ENCODE measurements at places on chromosomes 6 and 20.

DNA sequence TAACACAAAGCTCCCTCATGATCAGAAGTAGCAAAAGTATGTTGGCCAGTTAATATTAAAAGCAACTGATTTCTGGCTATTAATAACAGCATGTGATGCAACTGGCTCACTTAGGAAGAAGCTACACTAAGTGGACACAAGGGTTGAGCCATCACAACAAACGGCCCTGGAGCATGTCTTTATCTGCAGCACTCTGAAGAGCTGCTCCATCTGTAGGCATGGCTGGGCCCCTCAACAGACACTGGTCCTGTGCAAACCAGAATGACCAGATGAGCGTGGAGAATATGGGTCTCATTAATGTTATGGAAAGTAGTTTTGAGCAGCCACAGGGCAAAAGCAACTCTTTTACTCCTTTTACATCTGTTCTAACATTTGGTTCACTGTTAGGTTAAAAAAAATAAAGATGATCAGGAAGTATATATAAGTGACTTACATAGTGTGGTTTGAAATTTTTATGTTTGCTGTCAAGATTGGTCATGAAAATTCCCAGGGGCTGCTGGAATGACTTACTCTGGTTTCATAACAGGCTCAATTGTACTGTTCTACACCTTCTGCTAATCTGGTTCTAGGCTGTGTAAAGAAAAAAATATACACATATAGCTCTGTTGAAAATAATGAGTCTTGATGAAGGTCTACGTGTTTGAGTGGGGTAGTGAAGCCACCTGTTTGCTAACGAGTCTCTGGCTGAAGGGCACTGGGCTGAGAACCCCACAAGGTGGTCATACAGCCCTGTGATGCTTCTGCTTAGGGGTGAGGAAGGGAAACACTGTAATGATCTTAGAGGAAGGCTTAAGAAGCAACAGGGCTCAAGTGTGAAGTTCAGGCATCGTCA lies 58.1 kb downstream of the INSM1 start:
- no peak for DNase-seq

GRCh38 chr6:133055441-133055966 lies 185.7 kb upstream of the EYA4 start:
- DNase-seq = no peak

GRCh38 chr6:152378169-152378568 lies 259.0 kb downstream of the SYNE1 start:
- no peak for DNase-seq

GRCh38 chr6:37375376-37375775 lies 21.6 kb downstream of the RNF8 start:
- no peak for DNase-seq

DNA sequence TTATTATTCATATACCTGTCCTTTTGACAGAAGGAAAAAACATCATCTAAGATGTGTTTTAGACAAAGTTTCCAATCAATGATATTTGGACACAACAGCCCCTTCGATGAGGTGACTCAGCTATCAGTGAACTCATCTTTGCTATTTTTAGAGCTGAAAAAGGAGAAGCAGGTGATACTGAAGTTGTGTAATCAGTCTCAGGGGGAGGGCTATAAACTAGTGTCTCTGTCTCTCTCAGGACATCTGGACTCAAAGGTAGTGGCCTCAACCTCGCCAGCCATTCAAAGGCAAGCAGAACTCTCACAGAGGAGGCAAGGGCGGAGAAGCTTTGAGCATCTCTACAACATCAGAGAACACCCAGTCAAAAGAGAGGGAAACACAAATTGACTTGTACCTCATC lies 135.4 kb downstream of the BFSP1 start:
- no peak for DNase-seq

- DNase-seq = no peak
Measured at GRCh38 chr20:32321390-32321789, 36.7 kb upstream of the ASXL1 start.

GRCh38 chr6:111944541-111944940 lies 71.3 kb upstream of the FYN start:
- no peak for DNase-seq

All from GM19239 (cell line).